GM13976 (cell line): ENCODE measurements at places on chromosomes 5 and 9.

GRCh38 chr5:116564756-116565490 lies 9.7 kb downstream of the SEMA6A start:
- no peak for DNase-seq

GRCh38 chr5:61402970-61403900 lies 71.2 kb downstream of the ZSWIM6 start:
- no peak for DNase-seq

DNA sequence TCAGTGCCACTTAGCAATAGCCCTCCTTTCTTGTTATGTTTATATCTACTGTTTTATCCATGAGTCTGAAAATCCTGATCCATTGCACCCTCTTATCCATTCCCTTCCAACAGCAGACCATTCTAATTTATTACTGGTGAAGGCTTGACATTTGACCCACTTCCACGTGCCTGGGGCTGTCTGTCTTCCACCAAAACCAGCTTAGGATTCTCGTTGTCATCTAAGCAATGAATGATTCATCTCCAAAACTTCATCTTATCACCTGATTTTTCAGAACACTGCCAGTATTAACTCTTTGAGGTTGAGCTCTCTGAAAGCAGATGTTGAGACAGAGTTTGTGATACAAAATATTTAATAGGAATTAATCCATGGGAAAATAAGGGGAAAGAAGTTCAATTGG lies 277.8 kb upstream of the FBXL7 start:
- DNase-seq = no peak

DNA sequence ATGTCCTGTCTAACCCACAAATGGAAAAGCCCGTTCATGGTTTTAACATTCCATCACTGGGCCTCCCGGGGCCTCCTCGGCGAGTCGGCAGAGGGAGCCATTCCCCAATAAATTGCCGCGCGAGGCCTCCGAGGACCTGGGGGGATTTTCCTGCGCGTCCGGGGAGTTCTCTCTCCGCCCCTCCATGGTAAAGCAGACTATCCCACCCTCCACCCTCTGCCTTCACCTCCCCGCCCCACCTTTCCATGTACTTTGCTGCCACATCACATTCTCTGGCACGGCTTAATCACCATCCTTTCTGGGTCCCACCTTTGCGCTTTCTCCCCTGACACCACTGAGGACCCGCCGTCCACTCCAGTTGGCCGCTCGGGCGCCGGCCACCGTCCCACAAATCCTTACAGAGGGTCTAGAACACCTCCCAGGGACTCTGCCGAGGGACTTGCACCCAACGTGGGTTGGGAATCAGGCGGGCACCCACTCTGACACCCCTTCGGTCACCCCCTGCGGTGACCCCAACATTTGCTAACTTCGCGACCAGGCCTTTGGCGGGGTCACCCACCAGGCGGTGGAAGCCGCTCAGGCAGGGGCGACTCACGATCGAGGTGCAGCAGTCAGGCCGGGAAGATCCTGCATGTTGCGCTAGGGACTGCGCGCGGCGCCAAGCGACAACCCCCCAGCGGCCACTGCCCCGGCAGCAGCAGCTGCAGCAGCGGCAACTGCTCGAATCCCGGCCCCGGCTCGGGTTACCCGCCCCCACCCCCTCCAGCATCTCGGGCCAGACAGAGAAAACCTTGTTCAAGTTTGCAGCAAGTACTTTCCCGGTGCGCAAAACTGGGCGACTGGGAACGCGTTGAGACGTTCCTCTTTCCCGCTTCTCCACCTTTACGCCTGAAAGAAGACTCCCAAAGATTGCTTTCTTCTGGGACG lies at the start of gene MEGF10:
MEGF10 (plus strand) TSS at position 778 of the 927 bp plus-strand sequence. CDS start 40,513 bp downstream, outside the sequence.
- peak; percentile 65 for DNase-seq

DNA sequence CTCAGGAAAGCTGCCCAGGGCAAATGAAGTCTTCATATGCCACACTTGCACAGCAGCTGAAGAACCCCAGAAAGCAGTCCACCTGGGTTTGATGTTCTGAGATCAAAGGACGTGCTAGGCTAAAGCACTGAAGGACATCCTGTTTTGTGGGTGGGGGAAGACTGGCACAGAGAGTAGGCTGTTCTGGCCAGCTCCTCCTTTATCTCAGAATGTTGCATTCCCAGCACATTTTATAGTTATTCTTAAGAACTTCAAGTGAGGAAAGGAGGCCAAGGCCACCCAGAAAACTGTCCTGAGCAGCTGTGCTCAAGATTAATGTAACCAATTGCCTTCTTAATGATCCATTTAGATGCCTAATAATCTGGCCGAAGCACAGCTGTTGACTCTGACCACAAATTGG lies 10.9 kb downstream of the SHOC1 start:
- DNase-seq = no peak

DNA sequence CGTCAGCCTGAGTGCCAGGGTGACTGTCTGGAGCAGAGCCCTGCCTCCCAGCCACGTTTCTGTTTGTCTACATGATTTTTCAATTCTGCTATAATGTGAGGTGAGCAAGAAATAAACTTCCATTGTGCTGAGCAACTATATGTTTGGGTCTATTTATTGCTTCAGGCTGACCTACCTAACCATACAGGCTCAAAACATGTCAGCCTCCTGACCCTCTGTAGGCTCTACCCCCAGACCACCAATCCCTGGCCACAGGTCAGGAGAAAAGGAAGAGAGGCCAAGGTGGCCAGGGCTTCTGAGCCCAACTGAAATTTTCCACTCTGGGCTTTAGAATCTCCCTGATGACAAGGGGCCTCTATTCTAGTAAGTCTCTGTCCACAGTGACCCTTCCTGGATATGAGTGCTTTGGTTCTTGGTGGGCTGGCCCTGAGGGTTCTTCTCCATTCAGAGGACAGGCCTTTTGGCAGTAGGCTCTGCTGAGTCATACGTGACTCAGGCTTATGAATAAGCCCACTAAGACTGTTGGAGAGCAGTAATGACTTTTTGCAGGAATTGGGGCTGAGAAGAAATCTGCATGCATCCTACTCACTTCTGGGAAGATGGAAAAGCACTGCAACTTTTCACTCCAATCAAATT lies 117.2 kb upstream of the TBCA start:
- DNase-seq = no peak

GRCh38 chr9:75438716-75439115 lies 350.4 kb downstream of the OSTF1 start:
- DNase-seq = no peak

DNA sequence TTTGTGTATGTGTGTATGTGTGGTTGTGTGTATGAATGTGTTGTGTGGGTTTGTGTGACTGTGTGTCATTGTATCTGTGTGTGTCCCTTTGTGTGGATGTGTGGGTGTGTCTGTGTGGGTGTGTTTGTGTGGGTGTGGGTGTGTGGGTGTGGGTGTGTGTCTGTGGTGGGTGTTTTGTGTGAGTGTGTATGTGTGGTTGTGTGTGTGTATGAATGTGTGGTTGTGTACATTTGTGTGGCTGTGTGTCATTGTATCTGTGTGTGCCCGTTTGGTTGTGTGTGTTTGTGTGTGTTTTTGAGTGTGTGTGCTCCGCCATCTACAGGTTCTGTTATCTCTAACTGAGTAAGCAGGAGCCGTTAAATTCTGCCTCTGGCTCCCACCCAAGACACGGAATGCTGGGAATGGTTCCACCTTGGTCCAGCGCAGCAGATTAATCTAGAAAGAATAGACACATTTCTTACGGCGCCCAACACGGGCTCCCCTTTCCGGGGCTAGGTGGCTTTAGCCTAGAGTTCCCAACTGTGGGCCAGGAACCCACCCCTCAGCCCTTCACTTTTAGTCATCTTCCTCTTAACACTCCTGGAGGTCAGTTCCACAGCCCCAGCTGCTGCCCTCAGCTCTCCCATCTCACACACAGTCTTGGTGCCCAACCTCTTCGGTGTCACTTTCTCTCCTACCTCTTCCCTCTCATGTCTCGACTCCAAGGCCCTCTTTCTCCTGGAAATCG lies 197.1 kb downstream of the TTLL11 start:
- DNase-seq = peak; percentile 29

DNA sequence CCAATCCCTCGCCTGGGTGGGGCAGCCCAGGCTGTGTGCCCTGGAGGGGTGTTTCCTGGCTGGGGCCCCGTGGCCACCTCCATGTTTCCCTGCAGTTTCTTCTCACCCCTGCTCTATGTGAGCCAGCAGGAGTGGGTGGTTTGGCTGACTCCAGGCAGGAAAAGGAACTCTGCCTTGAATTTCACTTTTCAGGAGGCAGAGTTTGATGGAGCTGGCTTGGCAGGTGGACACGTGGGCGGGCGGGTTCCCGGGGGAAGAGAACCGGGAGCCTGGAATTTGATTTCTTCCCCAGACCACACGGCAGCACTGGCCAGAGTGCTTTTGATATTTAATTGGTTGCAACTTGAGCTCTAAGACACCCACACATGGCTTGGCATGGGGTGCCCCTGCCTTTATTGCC lies 119.8 kb upstream of the PANK3 start:
- DNase-seq = no peak

DNA sequence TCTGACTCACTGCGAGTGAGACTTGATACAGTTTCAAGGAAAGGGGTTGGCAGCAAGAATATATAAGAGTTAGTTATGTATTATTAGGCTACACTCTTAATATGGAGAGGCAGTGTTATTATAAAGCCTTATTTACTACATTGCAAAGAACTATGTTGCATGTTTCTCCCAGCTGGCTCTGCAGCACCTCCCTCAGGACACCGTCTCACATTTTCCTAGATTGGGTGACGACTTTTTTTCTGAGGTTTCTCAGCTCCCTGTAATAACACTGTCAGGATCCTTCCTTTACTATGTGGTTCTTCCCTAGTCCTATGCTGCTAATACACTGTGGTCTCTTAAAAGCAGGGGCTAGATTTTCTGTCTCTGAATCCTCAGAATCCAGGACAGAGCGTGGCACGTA lies 153.7 kb downstream of the INSYN2B start:
- DNase-seq = no peak

- no peak for DNase-seq
Observed at GRCh38 chr5:66830636-66831035, 234.4 kb downstream of the MAST4 start.

DNA sequence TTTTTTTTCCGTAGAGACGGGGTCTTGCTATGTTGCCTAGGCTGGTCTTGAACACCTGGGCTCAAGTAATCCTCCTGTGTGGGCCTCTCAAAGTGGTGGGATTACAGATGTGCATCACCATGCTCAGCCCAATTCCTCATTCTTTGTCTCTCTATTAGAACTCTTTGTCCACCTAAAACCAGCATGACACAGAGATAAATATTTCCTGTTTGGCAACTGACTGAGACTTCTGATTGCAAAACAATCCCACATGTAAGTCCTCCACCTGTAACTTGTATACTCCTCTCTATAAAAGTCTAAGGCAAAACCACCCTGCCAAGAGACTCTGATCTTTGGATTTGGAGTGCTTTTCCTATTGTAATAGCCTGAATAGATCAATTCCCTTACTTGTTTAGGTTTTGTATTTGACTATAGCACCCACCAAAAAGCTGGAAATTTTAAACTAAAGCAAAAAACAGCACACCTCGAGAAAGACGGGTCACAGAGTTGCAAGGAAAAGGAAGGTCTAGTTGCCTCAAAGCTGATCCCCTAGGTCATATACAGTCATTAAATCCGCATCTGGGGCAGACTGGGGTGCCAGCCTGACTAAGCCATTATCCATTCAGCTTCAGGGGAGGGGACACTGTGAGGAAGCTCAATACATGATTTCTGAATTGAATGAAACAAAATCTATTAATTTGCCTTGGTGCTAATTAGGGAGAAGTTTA lies 13.5 kb upstream of the KIF27 start:
- no peak for DNase-seq

GRCh38 chr5:124040799-124041198 lies 528.8 kb downstream of the CSNK1G3 start:
- no peak for DNase-seq

- no peak for DNase-seq
Observed at GRCh38 chr5:142342128-142342981, 17.5 kb upstream of the SPRY4 start.

DNA sequence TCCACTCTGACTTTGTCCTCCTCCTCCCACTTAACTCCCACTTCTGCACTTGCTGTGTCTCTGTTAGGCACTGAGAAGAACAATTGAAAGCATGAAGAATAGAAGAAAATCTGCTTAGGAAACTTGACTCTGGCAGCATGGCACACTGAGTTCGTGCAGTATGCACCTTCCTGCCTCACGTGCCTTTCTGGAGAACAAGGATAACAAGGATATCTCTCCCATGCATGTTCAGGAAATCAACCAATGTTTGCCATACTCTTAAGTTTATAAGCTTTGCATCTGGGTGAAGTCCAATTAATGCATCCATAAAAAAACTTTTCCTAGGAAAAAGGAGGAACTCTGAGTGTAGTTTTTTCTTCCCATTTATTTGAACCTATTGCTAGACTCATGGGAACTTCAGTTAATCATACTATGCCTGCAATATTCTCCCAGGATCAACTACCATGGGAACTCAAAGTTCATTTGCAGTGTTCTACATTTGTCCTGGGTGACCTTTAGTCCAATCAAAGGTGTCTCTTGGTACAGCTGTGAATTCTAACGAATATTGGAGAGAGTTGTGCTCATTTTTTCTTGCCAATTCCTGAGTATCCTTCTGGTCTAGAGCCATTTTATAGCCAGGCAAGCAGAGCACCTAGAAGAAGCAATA lies 227.0 kb downstream of the ENC1 start:
- DNase-seq = no peak

DNA sequence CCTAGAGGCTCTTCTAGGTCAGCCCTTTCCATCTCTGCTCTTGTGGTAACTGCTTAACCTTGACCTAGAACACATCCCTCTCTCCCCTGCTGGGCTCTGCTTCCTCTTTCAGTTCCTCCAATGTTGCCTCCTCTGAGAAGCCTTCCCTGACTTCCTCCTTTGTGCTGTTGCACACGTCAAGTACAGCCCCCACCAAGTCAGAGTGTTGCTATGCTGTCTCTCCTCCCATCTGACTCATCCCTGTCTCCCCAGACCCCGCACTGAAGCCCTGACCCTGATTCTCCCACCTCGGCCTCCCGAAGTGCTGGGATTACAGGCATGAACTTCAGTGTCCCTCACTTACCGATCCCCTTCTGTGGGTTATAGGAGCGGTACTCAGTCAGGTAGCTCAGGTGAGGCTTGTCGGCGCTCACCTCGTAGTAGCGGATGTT lies 10.4 kb upstream of the TRIM14 start:
- peak; percentile 72 for DNase-seq

DNA sequence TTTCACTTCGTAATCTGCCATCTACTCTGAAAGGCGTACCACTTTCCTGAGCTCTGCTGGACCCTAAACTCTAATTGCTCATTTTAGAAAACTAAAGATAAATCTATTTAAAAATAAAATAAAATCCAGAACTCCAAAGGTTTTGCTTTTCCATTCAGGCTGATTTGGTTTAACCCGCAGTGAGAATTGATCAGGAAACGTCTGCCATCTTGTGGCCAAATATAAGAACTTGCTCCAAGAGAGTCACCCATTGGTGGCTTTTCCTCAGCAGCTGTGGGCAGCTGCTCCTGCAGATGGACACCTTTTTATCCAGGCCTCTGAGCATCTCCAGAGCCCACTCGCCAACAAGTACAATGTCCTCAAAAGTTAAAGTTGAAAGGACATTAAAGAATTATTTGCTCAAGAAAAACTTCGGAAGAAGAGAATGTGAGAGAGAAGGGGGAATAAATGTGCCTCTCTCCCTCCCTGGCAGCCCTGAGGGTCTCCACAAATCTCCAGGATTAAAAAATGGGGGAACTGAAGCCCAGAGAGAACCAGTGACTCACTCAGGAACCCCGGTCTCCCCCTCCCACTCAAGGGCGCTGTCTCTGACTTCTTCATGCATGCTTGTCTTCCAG lies 4.1 kb downstream of the SAXO1 start:
- peak; percentile 80 for DNase-seq
